NCI-H187 treated with DMSO at 0.1 percent for 48 hours (cell line): ENCODE measurements at places on chromosomes 12 and 14.

- DNase-seq = no peak
These were observed 26.0 kb downstream of the ITPK1 start for GRCh38 chr14:93089521-93090269.

DNA sequence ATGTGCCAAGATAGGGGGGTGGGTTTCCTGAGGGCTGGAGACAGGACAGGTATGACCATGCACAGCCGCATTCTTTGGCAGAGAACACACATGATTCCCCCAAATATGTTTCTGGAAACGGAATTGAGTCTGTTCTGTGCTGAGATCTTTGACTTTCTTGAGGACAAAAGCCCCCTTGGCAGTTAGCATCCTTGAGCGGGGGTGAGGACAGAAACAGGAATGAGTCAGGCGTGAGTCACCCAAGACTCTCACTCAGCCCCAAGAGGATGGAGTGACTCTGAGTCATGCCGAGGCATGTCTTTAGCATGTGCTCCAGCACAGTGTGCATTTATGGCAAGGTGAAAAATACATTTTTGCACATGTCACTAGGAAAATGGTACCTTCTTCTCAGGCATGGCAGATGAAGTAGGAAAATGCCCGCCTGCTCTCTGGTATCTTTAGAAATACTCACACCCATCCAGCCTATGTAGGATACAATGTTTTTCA is 52.1 kb downstream of the DAD1 start:
- no peak for DNase-seq

DNA sequence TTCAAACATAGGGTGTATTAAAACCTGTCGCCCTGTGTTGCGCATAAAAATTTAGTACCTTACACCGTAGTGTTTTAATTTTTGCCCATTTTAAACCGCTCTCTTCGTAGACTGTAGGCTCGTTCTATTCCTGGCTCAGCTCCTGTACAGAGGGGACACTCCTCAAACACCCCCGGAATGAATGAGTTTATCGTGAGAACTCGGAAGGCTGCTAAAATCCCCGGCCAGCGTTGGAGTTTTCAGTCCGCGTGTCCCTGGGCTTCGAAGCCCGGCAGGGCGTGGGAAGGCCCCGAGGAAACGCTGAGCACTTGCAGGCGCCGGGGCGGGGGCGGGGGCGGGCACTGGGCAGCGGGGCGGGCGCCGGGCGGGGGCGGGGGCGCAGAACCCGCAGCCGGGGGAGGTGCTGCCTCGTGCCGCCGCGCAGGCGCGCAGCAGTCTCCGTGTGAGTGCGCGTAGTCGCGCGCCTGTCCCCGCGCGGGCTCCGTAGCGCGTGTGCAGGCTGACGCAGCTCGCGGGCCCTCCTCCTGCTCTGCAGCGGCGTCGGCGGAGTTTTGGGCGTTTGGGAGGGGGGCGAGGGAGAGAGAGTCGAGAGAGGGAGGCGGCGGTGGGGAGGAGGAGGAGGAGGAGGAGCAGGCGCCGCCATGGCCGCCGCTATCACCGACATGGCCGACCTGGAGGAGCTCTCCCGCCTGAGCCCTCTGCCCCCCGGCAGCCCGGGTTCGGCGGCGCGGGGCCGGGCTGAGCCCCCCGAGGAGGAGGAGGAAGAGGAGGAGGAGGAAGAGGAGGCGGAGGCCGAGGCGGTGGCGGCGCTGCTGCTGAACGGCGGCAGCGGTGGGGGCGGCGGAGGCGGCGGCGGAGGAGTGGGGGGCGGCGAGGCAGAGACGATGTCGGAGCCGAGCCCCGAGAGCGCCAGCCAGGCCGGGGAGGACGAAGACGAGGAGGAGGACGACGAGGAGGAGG is at the start of gene AEBP2:
TSS of gene AEBP2 (plus strand) at position 434 of the 960 bp plus-strand sequence. CDS start at position 642, 208 bp downstream.
- no peak for DNase-seq

DNA sequence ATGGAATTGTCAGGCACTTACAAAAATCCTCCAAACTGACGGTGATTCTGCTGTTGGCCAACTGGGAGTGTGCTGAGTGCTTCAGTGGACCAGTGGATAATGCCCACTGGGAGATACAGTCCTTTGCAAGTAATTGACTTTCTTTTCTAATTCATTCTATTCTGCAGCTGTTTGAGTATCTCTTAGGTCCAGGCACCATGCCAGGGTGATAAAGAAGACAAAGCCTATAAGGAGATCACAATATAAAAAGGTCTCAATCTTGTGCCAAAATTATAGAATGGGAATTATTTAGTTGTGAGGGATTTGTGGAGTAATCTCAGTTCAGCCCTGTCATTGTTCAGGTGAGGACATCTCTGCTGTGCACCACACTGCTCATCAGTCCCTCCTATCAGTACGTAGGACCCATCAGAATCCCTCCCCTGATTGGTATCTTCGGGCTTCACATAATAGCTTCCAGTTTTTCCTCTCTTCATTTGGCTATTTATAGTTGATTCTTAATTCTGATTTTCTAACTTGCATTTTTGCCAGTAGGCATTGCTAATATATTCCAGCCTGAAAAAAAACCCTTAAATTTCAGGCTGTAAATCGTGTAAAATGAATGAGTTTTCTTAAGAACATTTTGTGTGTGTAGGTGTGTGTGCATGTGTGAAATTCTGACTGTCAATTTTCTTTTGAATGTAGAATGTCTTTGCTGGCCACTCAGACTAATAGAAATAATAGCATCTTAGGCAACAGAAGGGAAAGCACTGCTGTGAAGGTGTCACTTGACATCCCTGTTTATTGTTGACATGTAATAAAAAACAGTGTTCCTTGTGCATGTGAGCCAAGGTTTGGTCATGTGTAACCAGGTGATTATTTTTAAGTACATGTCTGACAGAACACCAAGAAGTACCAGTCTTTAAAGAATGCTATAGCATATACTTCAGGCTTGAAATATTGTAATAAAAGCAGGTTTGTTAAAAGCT is 457.6 kb upstream of the RGS6 start:
- DNase-seq = peak; percentile 57

GRCh38 chr12:33116284-33116683 is 219.7 kb upstream of the PKP2 start:
- DNase-seq = no peak

DNA sequence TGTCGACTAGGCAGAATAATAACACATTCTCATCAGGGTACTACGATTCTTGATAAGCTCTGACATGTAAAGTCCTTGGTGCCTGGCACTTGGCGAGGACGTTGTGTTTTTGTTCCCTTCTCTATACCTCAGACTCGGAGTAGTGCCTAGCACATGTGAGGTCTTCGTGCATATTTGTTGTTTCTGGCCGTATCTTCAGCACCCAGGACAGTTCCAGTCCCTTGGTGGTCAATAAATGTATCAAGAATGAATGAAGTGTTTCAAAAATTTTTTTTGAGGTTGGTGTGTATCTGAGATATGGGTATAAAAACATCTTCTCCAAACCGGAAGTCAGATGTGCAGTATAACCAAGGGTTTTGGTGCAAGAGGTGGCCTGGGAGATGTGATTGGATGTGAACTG is 198.2 kb downstream of the AACS start:
- no peak for DNase-seq

DNA sequence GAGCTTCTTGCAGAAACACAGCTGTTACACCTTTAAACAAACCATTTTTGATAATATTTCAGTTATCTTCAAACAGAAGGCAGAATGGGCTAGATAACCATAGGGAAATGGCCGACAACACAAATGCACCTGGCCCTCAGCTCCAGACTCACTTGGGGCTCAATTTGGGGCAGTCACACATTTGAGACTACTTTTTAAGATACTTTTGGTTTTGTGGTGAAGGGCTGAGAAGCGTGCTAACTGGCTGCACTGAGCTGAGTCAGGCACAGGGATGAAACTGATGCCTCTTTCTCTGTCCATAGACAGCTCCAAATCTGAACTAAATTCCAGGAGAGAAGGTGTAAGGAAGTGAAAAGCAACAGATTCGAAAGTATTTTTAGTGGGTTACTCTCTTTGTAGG is 18.5 kb upstream of the GRIP1 start:
- no peak for DNase-seq

- DNase-seq = no peak
These were observed 46.7 kb downstream of the LRRC74A start for GRCh38 chr14:76872796-76873432.
